ENCODE measurements at places on chromosomes 12 and 14. TPM values are rescaled to one million over a fixed set of nuclear protein-coding genes. Genes with fewer than 3 reads are reported as not detected.

DNA sequence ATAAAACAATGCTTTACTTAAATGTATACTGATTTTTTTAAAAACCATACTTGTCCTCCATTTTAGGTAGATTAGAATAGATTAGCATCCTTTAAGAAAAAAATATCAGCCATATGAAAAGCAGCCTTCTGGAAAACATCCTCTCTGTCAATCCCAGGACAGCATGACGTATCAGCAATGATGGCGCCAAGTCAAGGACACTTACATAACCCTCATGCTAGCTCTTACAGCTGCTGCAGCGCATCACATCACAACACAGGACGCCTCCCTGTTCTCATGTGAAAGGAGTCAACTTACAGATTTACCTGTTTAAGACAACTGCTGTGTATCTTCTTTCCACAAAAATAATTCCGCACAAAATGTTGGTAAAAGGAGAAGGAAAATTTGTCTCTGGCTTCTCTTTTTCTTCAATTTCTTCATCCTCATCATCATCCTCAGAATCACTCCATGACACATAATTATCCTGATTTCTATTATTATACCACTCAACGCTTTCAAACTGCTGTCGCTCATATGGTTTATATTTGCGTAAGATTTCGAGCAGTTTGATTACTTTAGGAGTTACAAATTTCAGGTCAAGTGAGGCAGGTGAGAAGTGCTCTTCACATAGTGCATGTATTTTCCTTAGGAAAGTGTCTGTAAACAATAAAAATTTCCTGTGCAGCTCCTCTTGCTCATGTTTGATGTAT lies 33.3 kb downstream of the DICER1 start:
- no peak for DNase-seq

GRCh38 chr14:28676479-28676878 lies 90.1 kb upstream of the FOXG1 start:
- DNase-seq, result no peak

GRCh38 chr12:117182866-117183265 lies 7.4 kb downstream of the FBXO21 start:
- no peak for DNase-seq

GRCh38 chr12:63915105-63915800 lies 70.8 kb downstream of the SRGAP1 start:
- DNase-seq, result no peak

GRCh38 chr12:24979329-24979728 lies 30.4 kb upstream of the BCAT1 start:
- DNase-seq, result no peak

DNA sequence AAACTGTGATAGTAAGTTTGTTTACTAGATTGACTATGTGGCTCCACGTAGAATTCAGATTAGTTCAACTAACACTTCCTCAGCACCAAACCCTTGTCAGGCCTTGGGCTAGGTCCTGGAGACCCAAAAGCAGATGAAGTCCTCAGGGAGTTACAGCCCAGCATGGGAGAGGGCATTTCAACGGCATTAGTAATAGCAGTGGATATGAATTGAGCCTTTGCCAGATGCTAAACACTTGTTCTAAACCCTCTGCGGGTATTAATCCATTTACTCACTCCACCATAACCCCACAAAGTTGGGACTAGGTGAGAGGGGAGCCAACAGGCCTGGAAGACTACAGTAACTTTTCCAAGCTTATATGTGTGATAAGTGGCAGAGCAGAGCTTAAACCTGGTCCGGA lies 714.6 kb downstream of the DIO2 start:
- no peak for DNase-seq

DNA sequence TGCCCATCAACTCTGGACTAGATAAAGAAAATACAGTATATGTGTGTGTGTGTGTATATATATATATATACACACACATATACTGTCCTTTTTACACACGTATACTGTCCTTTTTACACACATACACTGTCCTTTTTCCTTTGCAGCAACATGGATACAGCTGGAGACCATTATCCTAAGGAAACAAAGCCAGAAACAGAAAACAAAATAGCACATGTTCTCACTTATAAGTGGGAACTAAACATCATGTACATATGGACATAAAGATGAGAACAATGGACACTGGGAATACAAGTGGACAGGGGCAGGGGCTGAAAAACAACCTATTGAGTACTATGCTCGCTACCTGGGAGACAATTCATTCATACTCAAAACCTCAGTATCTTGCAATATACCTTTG lies 23.7 kb downstream of the VDR start:
- no peak for DNase-seq

- no peak for DNase-seq
Measured at GRCh38 chr12:75848961-75849360, 182.6 kb downstream of the PHLDA1 start.

- DNase-seq, result no peak
Measured at GRCh38 chr12:75444429-75445136, 36.0 kb upstream of the GLIPR1 start.

DNA sequence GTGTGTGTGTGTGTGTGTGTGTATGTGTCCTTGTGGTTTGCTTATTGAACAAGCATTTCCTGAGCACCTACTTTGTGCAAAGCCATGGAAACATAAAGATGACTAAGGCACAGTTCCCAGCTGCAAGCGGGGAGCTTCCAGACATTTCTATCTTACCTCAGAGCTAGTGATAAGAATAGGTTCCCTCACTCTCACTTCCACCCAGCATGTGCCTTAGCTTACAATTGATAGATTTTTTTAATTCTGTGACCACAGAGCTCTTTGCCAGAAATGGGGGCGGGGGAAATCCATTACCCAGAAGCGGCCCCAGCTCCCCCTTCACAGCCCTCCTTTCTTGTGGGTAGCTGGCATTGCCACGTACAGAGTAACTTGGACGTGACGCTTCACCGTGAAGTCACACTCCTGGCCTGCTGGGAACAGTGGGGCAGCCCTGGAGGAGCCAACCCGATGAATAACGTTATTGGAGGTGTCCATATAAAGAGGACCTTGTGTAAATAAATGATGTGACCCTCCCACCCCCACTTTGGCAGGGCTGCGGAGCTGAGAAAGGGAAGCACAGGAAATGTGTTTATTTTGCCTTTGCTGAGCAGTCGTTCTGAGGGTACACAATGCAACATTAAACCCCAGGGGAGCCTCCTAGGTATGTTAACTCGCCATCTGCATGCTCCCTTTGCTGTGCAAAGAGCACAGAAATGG lies 238.9 kb downstream of the CHST11 start:
- DNase-seq, result peak; percentile 81

- no peak for DNase-seq
Measured at GRCh38 chr14:68426661-68427549, 366.0 kb downstream of the ZFP36L1 start.

GRCh38 chr14:91335191-91336092 lies 82.2 kb downstream of the CCDC88C start:
- no peak for DNase-seq

DNA sequence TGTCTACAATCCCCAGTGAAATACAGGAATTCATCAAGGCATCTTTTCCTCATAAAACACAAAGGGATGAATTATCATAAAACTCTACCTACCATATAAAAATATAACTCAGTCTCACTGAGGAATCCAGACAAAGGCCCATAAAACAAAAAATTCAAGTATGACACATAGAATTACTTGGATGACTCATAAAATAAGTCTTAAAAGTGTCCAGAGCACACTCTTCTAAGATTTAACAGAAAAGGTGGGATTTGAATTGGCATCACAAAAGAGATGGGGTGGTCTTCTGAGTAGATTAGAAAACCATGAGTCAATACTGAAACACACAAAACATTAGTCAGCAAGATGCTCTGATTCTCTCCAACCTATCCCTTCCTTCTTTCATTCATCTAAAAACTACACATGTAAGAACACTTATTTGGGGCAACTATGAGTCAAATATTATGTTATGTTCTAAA lies 202.7 kb upstream of the GARIN6 start:
- no peak for DNase-seq

DNA sequence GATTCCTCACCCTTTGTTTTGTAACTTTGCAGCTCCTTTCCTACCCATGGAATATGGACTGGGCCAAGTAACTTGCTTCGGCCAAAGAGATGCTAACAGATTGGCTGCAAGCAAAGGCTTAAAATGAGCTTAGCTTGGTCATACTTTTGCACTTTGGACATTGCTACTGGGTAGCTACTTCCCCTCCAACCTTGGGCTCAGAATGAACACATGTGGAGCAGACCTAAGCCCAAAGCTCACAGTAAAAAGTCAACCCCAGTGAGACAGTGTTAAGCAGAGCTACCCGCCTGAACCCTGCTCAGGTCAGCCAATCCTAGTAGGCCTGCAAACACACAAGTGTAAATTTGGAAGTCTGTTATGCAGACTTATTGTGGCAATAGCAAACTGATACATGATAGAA lies 14.6 kb downstream of the KICS2 start:
- DNase-seq, result no peak

DNA sequence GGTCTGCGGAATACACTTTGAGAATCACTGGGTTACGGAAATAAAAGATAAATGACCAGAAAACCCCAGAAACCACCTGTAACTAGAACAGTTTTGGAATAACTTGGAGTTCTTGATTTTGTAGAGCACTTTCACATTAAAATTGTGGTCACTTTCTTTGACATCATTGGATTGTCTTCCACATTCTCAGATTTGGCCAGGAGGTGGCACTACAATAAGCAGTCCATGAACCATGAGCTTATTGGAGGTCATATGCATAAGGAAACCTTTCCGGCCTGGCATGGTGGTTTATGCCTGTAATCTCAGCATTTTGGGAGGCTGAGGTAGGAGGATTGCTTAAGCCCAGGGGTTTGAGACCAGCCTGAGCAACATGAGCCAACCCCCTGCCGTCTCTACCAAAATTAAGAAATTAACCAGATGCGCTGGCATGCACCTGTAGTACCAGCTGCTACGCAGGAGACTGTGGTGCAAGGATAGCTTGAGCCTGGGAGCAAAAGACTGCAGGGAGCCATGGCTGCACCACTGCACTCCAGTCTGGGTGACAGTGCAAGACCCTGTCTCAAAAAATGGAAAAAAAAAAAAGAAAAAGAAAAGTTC lies 107.7 kb upstream of the CAND1 start:
- peak; percentile 7 for DNase-seq

DNA sequence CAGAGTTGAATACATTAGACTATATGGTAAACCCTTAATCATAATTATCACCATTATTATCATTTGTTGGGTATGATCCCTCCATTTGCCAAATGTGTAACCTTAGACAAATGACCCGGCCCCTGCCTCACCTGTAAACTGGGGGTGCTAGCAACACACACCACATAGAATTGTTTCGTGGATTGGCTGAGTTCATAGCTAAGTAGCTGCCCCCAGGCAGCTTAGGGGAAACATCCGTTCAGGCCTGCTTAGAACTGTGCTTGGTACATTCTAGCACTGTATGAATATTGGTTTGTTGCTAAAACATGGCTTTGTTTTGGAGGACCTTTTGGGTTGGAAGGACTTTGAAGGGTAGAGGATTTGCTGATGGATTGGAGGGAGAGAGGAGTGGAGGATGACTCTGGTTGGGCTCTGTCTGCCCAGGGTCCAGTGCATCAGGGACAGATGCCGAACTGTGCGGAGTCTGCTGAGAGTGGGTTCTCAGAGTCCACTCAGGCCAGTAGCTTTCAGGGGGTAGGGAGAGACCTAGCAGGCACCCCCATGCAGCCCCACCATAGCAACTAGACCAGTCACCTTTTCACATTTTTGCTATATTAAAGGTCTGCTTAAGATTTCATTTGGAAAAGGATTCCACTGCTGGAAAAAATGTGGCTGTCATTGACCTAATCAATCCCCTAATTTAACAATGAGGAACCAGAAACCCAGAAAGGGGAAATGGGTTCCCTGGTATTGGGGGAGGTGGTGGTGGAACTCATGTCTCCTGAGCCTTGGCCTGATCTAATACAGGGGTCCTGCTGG lies 2.2 kb downstream of the RIN3 start:
- DNase-seq, result peak; percentile 45

DNA sequence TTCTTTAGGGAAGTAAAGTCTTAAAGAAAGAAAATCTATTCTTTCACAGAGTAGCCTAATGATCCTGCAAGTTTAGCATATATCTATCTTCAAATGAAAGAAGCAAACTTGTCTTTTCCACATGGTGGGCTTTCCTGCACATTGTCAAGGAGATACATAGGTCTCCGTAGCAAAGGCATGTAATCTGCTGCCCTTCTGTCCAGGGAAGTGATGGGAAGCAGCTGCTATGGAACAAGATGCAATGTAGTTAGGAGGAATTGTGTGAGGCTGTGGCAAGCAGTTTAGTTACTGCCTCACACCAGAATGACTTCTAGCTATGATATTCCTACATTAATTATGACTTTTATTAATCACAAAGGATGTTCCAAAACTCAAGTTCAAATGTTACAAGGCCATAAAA lies 174.4 kb downstream of the PDZRN4 start:
- no peak for DNase-seq

DNA sequence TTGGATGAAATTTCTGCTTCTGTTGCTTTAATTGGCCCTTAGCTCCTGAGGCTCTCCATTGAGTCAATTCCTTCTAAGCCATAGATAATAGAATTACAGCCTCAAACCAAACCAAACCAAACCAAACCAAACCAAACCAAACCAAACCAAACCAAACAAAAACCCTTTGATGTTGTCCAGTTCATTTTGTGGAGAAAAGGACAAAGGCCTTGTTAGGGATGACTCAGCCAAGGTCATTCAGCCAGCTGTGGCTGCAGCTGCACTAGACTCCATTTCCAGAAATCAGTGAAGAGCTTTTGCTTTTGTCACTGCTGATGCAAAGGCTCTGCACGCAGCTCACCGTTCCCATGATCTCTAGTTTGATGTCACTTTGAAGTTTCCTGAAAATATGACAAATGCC lies 82.2 kb upstream of the RMST start:
- no peak for DNase-seq

GRCh38 chr12:118107011-118107410 lies 3.2 kb upstream of the VSIG10 start:
- no peak for DNase-seq

DNA sequence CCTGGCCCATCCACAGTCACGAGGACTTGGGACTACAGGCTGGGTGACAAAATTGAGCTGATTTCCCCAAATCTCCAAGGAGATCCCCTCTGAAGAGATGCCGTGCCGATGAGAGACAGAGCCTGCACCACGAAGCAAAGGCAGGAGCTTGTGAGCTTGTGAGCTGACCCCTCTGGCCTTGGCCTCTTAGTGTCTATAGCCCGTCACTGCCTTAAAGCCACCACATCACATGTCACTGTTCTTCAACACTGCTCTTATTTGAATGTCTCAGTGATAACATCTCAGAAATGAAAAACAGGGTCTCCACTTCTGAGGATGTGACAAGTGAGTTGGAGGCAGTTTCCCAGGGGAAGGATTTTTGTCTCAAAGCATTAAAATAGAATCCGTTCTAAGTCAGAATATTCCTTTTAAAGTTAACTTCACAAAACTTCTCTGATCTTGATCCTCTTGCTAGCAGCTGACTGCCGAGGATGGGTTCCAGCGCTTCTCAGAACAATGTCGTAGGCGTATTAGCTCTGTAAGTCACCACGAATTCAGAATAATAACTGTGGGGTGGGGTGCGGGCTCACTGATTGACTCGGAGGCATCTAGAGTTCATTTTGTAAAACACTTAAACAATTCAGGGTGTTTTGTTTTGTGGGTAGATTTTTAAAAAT lies 37.5 kb downstream of the CHST11 start:
- DNase-seq, result no peak

ZDHHC22 gene
- not detected for polyA plus RNA-seq

TBK1 gene
- polyA plus RNA-seq, result 16.0 TPM

TTC9 gene
- polyA plus RNA-seq, result 11.7 TPM

KLHDC1 gene
- polyA plus RNA-seq, result not detected

HRK gene
- polyA plus RNA-seq, result 4.1 TPM

TMTC2 gene
- polyA plus RNA-seq, result 0.49 TPM

HOXC12 gene
- not detected for polyA plus RNA-seq

FAM90A1 gene
- not detected for polyA plus RNA-seq

TAS2R46 gene
- not detected for polyA plus RNA-seq

BATF gene
- 2.6 TPM for polyA plus RNA-seq

ATL1 gene
- polyA plus RNA-seq, result 6.5 TPM

INHBC gene
- polyA plus RNA-seq, result not detected

SLC6A13 gene
- polyA plus RNA-seq, result not detected

NFATC4 gene
- not detected for polyA plus RNA-seq

Measured in naive B cell (primary cell).